ENCODE measurements at places on chromosomes 11 and 22.

DNA sequence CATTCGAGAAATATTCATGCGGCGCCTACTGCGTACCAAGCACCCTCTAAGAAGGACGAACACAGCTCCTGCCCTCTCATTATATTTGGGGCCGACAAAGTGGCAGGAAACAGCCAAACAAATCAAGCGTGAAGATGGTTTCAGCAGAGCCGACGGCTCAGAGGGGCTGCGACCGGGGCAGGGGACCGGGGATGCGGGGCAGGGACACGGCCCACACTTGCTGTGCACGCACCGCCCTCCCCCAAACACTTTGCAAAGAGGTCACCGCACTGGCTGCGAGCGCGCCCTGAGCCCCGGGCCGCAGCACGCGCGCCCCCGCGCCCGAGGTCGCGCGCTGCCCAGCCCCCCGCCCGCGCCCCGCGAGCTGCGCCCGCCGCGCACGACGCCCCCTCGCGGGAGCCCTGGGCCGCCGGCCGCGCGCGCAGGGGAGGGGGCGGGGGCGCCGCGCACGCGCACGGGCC lies 255 bp upstream of the SYNGR1 start:
- 0 out of 2 replicates have a peak overlapping the region, but pooled peaks have one; percentile 39 for H3K27ac ChIP-seq
- no peak for DNase-seq
- no peaks in the 10 kb centered on the region for H3K36me3 ChIP-seq

DNA sequence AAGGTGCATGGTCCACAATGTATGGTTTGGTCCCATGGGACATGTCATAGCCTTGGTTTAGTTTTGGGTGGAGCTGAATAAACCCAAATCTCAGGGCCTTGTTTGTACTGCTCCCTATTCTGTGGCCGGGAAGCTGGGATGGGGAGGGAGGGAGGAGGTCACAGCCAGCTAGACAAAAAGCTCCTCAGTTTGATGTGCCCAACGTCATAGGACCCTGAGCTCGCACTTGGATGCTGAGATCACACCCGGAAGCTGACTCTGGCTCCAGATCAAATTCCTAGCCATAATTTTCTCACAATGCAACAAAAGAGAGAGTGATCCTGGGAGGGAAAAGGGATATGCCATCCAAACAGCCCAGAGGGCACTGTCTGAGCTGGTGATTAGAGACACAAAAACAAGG lies 1.5 kb downstream of the HSPB2 start:
- no peak overlapping the region for H3K27ac ChIP-seq
- no peak for DNase-seq
- H3K4me1 ChIP-seq = peaks cover 8% of the 10 kb centered on the region

DNA sequence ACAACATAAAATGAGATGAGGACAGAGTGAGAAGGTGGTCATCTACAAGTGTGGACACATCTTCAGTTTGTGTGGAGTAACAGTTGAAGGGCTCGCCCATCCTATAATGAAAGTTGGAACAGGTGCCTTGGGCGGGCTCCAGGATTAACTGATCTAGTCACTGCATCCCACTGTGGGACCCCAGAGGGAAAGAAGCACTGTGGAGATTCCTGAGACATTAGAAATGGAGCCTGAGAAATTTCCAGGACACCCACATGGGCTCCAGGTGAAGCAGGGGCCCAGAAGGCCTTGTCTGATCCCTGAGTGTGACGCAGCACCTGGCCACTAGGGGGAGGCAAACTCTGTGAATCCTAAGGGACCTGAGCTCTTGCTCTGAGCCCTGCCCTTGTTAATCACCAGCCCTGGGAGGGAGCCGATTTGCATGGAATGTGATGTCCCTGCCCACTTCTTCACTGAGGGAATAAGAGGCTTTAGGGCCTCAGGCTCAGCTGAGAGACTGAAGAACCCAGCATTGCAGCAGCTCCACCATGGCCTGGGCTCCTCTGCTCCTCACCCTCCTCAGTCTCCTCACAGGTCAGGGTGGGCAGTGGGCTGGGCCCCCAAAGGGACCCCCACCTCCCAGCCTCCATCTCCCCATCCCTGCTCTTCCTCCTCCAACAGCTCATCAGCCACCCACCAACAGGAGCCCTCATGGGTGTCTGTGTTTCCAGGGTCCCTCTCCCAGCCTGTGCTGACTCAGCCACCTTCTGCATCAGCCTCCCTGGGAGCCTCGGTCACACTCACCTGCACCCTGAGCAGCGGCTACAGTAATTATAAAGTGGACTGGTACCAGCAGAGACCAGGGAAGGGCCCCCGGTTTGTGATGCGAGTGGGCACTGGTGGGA lies 98.4 kb downstream of the VPREB1 start:
- no peak overlapping the region for H3K4me3 ChIP-seq
- H3K4me1 ChIP-seq = no peaks in the 10 kb centered on the region
- H3K27me3 ChIP-seq = peaks cover 2% of the 10 kb centered on the region

- no peak for DNase-seq
- H3K4me3 ChIP-seq = peak overlapping the region; percentile 64
- H3K27ac ChIP-seq = peak overlapping the region; percentile 65
- no peaks in the 10 kb centered on the region for H3K36me3 ChIP-seq
- H3K4me1 ChIP-seq = peaks cover 4% of the 10 kb centered on the region
Measured at GRCh38 chr22:21951931-21952465, 650 bp downstream of the PPM1F start.

- no peaks in the 10 kb centered on the region for H3K27me3 ChIP-seq
- H3K4me3 ChIP-seq = no peak overlapping the region
- no peak for DNase-seq
- no peak overlapping the region for H3K27ac ChIP-seq
- H3K36me3 ChIP-seq = no peaks in the 10 kb centered on the region
Measured at GRCh38 chr11:121841487-121842191, 274.4 kb downstream of the BLID start.

DNA sequence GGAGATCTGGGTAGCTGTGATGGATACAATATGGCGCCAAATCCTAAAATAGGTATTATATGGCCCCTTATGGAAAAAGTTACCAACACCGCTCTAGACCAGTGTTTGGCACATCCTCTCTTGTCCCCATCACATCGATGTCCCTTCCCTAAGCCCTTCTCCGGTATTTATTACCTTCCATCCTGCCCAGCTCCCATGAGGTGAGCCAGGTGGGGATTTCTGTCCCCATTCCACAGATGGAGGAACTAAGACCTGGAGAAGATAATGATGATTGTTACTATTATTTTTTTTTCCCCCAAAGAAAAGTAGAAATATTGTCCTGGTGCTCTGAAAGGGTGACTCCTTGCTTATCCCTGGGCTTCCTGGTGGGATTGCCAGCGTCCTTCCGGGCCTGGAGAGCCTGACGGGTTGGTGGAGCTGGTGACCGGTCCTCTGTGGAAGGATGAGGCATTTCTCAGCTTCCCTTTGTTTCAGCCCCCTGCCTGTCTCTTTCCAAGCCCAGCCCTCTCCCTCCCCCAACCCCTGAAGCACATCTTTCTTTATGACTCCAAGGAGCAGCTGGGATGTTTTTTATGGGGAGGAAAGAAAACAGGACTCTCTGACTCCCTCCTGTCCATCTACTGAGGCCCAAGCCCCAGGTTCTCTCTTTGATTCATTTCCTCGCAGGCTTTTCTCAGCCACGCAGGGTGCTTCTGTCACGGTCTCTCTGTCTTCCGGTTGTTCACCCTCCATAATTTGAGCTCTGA lies 65.4 kb downstream of the TP53I11 start:
- DNase-seq = no peak
- no peaks in the 10 kb centered on the region for H3K36me3 ChIP-seq
- H3K27ac ChIP-seq = no peak overlapping the region
- peaks cover 2% of the 10 kb centered on the region for H3K4me1 ChIP-seq
- H3K27me3 ChIP-seq = no peaks in the 10 kb centered on the region
- no peak overlapping the region for H3K4me3 ChIP-seq

DNA sequence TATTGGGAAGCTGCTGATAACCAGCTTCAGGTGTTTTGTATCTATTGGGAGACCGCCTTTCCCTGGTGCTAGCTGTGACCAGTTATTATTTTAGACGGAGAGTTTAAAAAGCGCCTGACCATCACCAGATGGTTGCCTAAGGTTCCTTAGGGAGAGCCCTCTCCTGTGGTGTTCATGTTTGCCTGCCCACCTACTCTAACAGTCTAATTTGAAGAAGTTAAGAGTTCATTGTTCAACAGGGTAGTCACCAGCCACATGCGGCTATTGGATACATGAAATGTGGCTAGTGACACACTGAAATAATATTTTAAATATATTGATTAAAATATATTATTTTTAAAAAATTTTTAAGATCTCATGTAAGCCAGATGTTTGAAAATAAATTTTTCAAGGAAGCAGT lies 71.3 kb upstream of the SLN start:
- peaks cover 12% of the 10 kb centered on the region for H3K4me1 ChIP-seq
- DNase-seq = no peak
- no peaks in the 10 kb centered on the region for H3K27me3 ChIP-seq
- H3K36me3 ChIP-seq = no peaks in the 10 kb centered on the region

DNA sequence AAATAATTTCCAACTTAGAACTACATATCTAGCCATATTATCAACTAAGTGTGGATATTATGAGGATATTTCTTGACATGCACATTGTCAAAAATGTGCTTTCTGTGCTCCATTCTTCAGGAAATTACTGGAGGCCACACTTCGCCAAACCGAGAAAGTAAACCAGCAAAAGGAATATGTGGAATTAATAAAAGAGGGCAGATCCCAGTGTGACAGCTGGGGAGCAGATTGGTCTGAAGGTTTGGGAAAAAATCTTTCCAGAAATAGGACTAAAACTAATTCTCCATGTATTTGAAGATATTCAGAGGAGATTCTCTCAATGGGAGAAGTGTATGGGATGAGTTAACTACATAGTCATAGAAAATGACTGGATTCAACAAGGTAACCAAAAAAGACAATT lies 546.9 kb upstream of the API5 start:
- H3K27ac ChIP-seq = no peak overlapping the region
- H3K4me3 ChIP-seq = no peak overlapping the region
- DNase-seq = no peak
- no peaks in the 10 kb centered on the region for H3K36me3 ChIP-seq
- no peaks in the 10 kb centered on the region for H3K27me3 ChIP-seq
- H3K4me1 ChIP-seq = no peaks in the 10 kb centered on the region

- no peak for DNase-seq
- no peak overlapping the region for H3K4me3 ChIP-seq
- no peaks in the 10 kb centered on the region for H3K4me1 ChIP-seq
- no peaks in the 10 kb centered on the region for H3K36me3 ChIP-seq
- H3K27me3 ChIP-seq = no peaks in the 10 kb centered on the region
Measured at GRCh38 chr22:29102300-29102699, 29.5 kb downstream of the KREMEN1 start.

- no peak overlapping the region for H3K27ac ChIP-seq
- no peaks in the 10 kb centered on the region for H3K36me3 ChIP-seq
- H3K27me3 ChIP-seq = peaks cover 5% of the 10 kb centered on the region
Measured at GRCh38 chr11:2295971-2296912, 5.5 kb downstream of the C11orf21 start.

- H3K36me3 ChIP-seq = no peaks in the 10 kb centered on the region
- DNase-seq = no peak
- H3K4me1 ChIP-seq = no peaks in the 10 kb centered on the region
- no peak overlapping the region for H3K27ac ChIP-seq
- H3K27me3 ChIP-seq = no peaks in the 10 kb centered on the region
Measured at GRCh38 chr22:48205161-48205560, 1442.7 kb downstream of the TBC1D22A start.
